ENCODE measurements at places on chromosomes 6 and 20. TPM values are rescaled to one million over a fixed set of nuclear protein-coding genes. Genes with fewer than 3 reads are reported as not detected.

GRCh38 chr6:21864206-21864605, 270.7 kb downstream of the SOX4 start:
- no peak for DNase-seq

DNA sequence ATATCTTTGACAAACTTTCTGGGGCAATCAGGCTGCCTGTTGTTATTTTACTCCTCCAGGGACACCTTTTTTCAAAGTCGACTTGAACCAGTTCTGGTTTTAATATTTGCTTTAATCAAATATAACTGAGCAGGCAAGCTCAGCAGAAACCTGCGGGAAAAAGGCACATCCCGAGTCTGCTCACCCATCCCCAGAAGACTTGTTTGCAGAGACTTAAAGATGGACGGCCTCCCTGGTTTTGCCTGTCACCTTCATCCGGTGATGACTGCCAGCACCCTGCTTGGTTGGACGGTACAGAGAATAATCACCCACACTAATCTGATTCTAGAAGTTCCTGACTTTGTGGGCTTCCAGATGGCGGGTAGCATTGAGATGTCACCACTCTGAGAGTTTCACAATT, 36.8 kb downstream of the PPP1R3G start:
- no peak for DNase-seq

- DNase-seq = no peak
These were observed 807.5 kb upstream of the FLRT3 start for GRCh38 chr20:15144916-15145315.

- no peak for DNase-seq
These were observed 157.8 kb downstream of the SCML4 start for GRCh38 chr6:107666084-107666980.

DNA sequence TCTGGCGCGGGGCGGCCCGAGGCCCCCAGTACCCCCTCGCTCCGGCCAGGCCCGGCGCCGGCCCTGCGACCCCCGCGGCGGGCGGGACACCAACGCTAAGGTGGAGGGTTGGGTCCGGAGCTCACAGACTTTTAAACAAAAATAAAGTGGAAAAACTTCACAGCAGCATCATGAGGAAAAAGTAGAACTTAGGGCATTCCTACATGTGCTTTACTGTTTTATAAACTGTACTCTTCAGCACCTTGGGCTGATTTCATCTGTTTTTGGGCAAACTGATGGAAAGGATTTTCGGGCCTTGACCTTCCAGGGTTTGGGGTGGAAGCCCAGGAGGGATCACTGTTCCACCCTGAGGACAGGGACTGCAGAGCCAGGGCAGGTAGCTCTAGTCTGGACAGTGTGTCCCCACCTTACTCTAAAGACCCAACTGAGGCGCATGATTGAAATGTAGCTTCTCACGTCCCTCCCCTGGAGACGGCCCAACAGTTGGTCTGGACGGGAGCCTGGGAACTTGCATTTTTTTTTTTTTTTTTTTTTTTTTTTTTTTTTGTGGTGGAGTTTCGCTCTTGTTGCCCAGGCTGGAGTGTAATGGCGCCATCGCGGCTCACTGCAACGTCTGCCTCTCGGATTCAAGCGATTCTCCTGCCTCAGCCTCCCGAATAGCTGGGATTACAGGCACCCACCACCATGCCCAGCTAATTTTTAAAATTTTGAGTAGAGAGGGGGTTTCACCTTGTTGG, 740 bp downstream of the NELFCD start:
- peak; percentile 18 for DNase-seq

GRCh38 chr6:107877968-107878367, 53.9 kb upstream of the SCML4 start:
- no peak for DNase-seq

DNA sequence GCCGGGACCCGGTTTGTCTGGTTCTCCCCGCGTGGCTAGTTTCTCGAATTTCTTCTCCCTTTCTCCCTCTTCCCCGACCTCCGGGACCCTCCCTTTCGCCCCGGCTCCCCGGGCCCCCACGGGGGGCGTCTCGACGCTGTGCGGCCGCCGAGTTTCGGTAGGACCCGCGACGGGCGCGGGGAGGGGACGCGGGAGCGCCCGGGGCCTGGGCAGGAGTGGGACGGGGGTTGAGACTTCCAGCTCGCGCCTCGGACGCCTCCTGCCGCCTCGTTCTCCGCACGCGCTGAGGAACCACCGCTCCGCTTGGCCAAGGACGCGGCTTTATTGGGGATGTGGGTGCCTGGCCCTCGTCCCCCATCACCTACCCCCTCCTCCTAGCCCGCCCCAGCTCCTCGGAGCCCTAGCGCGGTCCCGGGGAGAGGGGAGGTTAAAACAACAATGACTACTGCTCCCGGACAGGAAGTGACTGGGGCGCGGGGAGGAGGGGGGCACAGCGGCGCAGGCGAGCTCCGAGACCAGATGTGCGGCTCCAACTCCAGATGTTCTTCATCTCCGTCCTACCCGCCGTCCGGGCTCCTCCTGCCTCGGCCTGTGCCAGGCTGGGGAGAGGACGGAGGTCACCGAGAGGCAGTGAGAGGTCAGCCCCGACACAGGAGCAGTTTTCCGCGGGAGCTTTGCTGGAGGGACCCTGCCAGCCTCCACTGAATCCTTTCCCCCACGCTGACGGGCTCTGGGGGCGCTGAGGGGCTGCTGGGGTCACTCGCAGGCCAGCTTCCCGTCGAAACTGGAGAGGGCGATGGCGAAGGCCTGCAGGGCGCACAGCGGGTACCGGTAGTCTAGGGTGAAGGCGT, 917 bp upstream of the TEAD3 start:
- DNase-seq = peak; percentile 16

GRCh38 chr20:62087227-62087626, 21.5 kb upstream of the TAF4 start:
- DNase-seq = no peak

GRCh38 chr6:16766043-16766536, 4.8 kb upstream of the ATXN1 start:
- peak; percentile 56 for DNase-seq

DNA sequence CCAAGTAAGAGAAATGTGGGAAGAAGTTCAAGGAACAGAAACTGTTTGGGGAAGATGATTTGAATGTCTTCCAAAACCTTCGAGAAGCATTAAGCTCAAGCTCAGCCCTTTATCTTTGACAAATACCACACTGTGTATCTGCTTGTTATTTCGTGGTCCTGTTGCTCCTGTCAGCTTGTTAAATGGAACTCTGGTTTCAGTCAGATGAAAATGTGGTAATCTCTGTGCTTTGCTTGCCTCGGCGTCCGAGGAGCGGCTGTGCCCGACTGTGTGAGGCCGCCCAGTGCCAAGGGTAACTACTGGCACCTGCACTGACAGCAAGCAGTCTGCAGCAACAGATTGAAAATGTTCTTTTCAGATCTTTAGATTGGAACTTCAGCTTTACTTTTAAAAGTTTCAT, 577.9 kb upstream of the FLRT3 start:
- no peak for DNase-seq

- no peak for DNase-seq
These were observed 602 bp downstream of the PPP1R11 start for GRCh38 chr6:30067460-30068139.

DNA sequence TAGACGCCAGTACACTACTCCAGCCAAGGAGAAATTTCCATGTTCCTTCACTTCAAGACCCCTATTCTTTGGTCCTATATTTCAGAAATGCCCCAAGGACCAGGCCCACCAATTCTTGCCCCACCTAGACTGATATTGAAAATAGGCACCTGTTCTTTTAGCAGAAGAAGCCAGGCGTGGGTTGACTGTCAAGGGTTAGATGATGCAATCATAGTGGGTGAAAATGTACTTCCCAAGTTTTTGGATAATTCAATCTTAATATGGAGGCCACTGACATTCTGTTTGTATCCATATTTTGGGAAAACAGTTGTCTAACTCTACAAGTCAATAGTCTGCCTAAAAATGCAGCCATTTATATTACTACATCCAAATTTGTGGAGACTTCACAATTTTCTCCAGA, 21.0 kb upstream of the SNAP91 start:
- DNase-seq = no peak

DNA sequence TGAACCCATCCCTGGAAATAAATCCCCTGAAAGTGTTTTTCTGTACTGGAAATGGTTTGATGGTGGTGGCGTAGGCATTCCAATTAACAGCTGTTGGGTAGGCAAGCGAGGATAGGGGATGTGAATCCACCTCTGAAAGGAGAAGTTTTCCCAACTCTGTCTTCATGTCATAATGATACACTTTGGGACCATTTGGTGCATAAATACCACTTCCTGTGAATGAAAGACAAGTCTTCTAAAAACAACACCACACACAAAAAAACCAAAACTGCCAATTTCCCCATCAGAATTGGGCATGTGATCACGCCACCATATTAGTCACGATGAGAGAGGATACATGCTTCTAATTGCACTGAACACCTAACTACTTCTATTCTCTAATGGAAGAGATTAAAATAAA, 6.4 kb downstream of the VNN2 start:
- peak; percentile 34 for DNase-seq

- DNase-seq = no peak
These were observed 79.3 kb downstream of the INSM1 start for GRCh38 chr20:20447196-20447595.

- no peak for DNase-seq
These were observed 88.9 kb downstream of the SLC16A10 start for GRCh38 chr6:111176038-111176759.

GRCh38 chr6:129709196-129709768, 695 bp downstream of the ARHGAP18 start:
- no peak for DNase-seq

DNA sequence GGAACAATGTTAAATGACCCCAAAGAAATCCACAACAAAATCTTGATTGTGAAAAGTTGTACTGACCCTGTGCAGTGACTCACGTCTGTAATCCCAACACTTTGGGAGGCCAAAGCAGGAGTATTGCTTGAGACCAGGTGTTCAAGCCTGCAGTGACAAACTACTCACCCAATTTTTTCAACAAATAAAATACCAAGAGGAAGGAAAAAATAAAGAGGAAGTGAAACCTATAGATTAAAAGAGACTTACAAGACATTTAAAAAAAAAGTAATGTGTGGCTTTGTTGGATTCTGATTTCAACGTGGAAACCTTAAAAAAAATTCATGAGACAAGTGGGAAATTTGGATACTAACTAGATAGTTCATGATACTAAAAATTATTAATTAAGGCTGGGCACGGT, 31.9 kb downstream of the GINS1 start:
- DNase-seq = no peak

DNA sequence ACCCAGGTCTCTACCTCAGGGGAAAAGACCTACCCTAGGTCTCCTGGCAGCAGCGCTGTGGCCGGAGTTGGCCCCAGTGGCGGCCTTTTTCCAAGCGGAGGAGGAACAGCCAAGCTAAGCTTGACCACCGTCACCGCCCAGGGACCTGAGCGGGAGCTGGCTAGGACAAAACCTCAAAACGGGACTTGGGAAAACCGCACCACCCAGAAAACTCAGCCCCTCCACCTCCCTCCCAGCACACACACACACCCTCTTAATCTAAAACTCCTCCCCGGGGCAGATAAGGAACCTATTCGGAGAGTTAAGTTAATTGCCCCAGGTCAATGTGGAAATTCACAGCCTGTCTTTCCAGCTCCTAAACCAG, 2.7 kb upstream of the TRERF1 start:
- DNase-seq = no peak

- DNase-seq = no peak
These were observed 567 bp upstream of the CTCFL start for GRCh38 chr20:57525328-57526086.

DNA sequence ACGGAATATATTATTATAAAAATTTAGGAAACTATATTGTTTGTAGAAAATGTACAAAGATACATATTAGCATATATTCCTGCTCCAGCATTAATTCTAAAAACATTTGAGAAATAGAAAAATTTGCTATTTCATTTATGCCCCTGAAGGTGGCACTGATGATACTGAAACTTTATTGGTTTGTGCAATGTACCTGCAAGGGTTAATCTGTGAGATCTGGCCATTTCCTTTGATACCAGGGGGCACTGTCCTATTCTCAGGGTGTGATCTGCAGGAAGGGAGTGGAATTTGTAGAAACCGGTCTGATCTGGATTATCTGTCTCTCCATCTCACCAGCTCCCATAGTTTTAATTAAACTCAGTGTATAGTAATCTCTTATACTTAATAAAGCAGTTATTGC, 625.1 kb upstream of the IMPG1 start:
- no peak for DNase-seq

- no peak for DNase-seq
These were observed 21.1 kb upstream of the THBS2 start for GRCh38 chr6:169274781-169275180.

GRCh38 chr6:122736163-122736562, 43.4 kb upstream of the FABP7 start:
- DNase-seq = no peak

DNA sequence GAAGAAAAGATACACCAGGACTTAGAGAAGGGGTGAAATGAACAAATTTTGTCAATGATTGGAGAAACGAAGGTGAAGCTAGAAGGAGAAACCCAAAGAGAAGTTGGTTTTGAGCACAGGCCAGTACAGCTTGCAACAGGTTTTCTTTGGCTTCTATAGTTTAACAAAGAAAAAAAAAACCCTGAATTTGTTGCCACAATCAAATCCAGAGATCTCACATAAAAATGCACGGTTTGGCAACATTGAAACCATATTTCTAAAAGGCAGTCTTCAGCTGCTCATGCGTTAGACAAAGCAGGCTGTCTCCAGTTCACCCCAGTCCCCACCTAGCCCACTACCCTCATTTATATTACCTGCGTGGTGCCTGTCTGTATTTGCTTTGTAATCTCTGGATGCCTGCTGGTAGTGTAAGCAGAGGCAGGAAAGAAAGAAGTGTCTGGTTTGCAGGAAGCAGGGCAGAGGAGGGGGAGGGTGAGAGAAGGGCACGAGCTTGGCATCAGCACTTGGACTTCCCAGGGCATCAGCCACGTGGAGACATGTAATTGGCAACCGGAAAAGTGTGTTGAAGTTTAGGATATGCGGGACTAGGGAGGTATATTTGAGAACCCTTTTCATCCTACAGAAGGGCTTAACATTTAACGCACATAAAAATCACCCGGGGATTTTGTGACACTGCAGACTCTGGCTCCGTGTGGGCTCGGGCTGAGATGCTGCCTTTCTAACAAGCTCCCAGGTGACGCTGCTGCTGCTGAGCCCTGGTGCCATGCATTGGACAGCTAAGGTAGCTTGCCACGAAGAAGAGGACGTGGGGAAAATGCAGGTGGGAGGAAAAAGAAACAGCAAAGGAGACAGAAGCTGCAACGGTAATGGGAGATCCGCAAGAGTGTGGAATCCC, 14.4 kb downstream of the PFDN4 start:
- no peak for DNase-seq

DNA sequence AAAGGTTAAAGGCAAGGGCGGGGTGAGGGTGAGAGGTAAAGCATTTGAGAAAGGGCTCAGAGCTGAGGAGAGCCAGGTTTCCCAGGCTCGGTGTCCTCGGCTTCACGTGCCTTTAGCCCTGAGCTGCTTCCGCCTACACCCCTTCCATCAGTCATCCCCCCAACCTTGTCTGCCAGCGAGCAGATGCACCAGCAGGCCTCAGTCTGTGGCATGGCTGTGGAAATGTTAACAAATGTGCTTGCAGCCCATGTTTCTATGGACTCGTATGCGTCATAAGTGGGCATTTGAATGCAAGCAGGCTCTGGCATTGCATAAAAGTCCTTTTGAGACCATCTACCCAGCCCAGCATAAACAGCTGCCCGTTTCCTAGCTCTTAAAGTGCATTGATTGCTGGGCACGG, 88.8 kb downstream of the SYNJ2 start:
- DNase-seq = no peak

The PTK6 gene
- total RNA-seq = 0.20 TPM

The GABRR1 gene
- not detected for total RNA-seq

The OR11A1 gene
- not detected for total RNA-seq

The MEP1A gene
- total RNA-seq = not detected

The XKR7 gene
- 0.07 TPM for total RNA-seq

The DDO gene
- total RNA-seq = not detected

The ZKSCAN4 gene
- total RNA-seq = 2.1 TPM

The C6orf52 gene
- total RNA-seq = not detected

The EFHC1 gene
- total RNA-seq = 4.4 TPM

The CTCFL gene
- total RNA-seq = not detected
